Liver (tissue), 10 donors: ENCODE measurements at places on chromosomes 2 and 18.

- DNase-seq, result no peak
These were observed 167.1 kb downstream of the RAB3GAP1 start for GRCh38 chr2:135219226-135219625.

- DNase-seq, result no peak
These were observed 96.0 kb downstream of the CDH2 start for GRCh38 chr18:28080876-28081300.

DNA sequence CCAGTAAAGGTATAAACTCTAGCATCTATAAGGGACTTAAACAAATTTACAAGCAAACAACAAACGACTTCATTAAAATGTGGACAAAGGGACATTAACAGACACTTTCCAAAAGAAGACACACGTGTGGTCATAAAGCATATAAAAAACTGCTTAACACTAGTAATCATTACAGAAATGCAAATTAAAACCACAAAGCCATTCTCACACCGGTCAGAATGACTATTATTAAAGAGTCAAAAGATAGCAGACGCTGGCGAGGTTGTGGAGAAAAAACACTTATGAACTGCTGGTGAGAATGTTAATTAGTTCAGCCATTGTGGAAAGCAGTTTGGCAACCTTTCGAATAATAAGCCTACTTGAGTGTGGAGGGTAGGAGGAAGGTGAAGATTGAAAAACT, 217.1 kb upstream of the DLGAP1 start:
- no peak for DNase-seq

- no peak for DNase-seq
These were observed 118.9 kb upstream of the ARL5A start for GRCh38 chr2:151946899-151947812.

GRCh38 chr2:173159791-173160463, 84.3 kb downstream of the MAP3K20 start:
- DNase-seq, result no peak

GRCh38 chr2:61439241-61440002, 31.5 kb downstream of the USP34 start:
- DNase-seq, result no peak

- DNase-seq, result no peak
These were observed 14.5 kb downstream of the ARHGAP28 start for GRCh38 chr18:6743999-6744398.

DNA sequence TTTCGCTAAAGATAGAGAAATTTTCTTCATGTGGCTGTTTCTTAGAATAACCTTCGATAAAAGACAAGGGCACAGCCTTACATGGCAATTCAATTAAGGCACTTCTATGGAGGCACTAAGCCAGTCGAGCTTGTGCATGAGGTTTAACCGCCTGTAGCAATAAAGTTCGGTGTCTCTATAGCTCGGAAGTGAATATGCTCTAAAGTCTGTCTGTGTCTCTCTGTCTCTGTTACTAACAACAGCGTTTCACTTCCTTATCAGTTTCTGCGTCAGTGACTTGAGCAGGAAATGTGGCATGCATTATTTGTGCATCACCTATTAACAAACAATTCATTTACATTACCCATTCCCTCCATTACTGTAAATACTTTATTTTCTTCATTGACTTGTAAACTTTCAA, 365.1 kb upstream of the NETO1 start:
- DNase-seq, result no peak

DNA sequence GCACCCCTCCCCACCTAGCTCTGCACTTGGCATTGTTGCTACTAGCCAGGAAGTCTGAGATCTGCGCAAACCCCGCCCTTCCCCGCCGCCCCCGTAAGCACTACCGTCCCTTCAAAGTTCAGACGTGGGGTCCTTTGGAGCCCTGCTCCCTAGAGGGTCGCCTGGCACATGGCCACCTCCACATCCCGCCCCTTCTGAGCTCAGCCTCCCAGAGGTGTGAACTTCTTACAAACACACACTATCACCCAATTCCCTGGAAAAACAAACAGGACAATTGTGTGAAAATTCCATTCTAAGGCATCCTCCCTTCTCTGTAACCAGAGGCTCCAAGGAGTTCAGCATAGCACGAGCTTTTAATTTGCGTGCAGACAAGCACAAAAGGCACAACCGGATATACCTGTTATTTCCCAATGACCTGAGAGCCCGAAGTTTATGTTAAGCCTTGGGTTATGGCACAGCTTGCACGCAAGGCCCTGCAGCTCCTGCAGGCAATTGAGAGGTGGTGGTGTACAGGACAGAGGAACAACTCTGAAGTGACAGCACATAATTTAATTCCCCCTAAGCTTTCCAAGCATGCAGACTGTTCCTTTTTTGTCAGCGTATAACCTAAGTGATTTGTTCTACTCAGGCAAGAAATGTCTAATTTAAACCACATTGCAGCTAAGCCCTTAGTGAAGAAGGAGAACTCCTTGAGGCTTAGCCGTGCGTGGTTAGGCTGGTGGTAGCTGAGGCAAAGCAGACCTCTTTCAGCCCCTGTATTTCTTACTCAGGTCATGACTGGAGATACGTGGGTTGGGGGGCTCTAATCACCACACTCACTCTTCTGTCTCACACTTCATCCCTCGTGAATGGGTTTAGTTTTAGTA, 20.3 kb upstream of the CYP1B1 start:
- no peak for DNase-seq

GRCh38 chr18:80012714-80013113, 21.5 kb upstream of the RBFA start:
- no peak for DNase-seq

DNA sequence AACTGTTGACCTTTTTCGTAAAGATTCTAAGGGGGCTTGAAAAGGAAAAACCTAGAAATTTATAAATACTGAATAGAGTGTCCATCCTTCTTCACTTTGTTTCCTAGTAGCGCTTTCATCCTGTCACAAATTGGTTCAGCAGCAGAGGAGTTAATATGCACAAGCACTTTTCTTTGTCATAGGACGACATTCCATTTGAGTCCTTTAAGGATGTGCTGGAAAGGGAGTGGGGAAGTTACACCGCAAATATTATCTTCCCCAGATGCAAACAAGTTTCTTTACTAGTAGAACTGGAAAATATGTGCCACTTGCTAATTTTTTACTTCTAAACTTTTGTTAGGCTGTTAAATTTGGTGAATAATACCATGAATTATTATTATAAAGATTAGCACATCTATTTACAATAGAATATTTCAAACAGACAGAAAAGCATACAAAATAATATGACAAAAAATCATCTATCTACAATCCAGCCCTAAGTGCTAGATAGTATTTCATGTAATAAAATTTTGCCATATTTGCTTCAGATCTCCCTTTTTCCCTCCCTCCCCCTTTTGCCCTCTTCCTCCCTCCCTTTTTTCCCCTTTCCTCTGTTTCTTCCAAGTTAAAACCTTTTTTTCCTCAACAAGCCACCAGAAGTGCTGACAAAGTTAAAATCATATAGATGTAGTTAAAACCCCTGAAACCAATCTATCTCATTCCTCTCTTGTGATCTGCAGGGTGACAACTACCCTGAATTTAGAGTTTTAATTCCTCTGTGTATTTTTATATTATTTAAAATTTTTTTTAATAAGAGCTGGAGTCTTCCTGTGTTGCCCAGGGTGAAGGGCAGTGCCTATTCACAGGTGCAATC, 50.5 kb upstream of the MAP4K3 start:
- DNase-seq, result no peak

DNA sequence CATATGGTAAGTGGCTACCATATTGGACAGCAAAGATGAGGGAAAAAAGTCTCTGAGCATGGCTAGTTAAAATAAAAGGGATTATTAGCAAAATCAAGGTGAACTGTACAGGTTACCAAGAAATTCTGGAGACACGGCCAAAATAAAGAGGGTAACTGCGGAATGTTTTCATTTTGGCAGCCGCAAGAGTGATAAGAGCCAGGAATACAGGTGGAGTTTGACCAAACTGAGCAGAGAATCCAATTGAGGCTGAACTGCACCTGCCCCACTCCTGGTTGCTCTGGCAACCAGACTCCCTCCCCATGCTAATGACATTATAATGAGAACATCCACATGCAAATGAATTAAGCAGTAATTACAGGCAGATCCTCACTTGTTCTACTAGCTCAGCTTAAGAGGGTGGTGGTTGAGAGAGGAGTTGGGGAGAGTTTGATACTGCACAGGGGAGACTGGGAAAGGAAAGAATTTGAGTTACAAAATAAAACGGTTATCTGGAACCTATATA, 18.8 kb upstream of the EPHA4 start:
- DNase-seq, result no peak

DNA sequence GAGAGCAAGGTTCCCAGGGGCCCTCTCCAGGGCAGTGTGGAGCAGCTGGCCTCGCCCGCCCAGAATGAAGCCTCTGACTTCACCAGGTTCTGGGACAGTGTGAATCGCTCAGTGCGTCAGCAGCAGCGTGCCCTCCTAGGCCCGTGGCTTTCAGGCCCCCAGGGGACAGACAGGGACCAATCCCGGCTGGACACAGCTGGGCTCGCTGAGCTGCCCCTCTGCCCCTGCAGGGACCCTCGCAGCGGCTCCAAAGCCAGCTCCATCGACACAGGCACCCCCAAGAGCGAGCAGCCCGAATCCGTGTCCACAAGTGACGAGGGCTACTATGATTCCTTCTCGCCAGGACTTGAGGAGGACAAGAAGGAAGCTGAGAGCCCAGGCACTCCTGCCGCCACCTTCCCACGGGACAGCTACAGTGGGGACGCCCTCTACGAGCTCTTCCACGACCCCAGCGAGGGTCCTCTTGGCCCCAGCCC, 7.6 kb downstream of the AMER3 start:
- no peak for DNase-seq

DNA sequence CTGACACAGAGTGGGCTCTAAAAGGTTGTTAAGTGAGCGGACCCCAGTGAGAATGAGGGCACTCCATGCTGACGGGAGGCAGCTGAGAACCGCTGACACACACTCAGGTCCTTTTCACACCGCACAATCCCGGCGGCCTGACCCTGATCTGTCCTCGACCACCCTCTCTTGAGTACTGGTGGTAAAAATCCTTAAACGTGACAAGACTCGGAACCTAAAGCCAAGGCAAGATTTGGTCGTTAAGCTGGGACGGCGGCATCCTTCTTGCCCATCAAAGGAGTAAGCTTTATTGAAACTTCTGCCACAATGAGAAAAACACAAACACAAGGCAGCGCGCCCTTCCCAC, 569 bp downstream of the TMX3 start:
- DNase-seq, result no peak

DNA sequence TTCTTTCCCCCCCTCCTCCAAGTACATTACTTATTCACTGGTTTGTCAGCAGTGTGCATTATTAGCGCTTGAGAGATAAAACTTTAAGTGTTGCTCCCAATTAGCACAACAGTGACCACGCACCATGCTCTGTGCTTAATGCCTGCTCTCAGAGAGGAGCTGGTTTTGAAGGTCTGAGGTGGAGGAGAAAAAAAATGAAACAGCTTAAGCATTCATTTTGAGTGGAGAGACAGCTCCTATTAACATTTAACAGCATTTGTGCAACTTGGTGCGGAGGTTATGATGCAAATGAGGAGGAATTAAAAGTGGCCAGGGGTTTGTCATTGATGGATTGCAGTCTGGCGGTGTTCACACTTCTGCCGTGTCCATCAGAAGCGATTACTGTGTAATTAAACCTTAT, 141.8 kb downstream of the FIGN start:
- no peak for DNase-seq

DNA sequence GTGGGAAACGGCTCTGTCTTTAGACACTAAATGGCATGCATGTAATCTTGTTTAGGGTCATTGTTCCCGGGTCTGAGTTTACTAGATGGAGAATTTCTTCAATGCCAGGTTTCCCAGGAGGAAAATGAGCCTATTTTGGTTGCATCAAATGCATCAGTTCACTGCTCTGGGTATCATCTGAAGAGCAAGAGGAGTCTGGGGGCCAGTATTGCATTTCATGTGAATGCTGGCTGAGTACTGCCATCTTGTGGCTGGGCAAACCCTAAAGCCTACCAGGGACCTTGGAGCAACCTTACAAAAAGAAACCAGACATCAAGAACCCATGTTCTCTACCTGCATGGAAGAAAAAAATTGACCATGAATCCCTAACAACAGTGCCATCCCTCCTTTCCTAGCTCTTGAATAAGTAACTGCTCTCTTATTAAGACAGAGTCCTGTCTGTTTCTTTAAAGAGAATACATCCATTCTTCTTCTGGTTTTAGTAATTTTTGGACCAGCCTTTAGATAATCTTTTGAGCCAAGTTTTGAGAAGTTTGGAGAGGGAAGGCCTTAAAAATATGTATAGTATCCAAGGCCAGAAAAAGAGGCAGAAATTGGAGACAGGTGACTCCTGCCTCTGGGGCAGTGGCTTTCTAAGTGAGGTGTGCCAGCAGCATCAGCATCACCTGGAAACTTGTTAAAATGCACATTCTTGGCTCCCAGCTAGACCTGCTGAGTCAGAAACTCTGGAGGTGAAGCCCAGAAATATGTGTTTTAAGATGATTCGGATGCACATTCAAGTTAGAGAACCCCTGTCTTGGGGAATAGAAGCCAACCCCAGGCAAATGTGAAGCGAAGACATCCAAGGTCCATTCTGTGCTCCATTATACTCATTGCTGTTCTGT, 261.0 kb upstream of the CXCR4 start:
- peak; percentile 41 for DNase-seq

DNA sequence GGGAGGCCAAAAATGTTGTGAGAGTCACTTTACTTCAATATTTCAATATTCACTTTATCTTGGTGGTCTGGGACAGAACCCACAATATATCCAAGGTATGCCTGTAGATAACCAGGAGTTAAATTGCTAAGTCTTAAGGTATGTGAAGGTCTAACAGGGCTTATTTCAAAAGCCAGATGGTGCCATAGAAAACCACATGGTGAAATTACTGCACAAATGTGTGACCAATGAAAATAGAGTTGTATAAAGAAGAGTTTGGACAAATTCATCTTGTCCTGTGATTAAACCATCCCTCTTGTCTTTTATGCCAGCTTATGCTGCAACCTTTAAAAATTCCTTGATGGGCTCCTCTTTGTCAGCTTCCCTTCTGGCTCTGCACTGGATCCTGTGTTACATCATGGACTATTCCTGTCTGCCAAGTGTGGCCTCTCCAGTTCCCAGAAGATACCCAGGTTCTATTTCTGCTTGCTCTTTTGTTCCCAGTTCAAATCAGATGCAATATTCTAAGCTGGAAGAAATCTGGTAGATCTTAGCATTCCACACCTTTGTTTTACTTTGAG, 46.8 kb downstream of the ANTXR1 start:
- no peak for DNase-seq

GRCh38 chr2:218438596-218438995, 19.7 kb downstream of the VIL1 start:
- no peak for DNase-seq
